ENCODE measurements at places on chromosomes 13 and 19.

DNA sequence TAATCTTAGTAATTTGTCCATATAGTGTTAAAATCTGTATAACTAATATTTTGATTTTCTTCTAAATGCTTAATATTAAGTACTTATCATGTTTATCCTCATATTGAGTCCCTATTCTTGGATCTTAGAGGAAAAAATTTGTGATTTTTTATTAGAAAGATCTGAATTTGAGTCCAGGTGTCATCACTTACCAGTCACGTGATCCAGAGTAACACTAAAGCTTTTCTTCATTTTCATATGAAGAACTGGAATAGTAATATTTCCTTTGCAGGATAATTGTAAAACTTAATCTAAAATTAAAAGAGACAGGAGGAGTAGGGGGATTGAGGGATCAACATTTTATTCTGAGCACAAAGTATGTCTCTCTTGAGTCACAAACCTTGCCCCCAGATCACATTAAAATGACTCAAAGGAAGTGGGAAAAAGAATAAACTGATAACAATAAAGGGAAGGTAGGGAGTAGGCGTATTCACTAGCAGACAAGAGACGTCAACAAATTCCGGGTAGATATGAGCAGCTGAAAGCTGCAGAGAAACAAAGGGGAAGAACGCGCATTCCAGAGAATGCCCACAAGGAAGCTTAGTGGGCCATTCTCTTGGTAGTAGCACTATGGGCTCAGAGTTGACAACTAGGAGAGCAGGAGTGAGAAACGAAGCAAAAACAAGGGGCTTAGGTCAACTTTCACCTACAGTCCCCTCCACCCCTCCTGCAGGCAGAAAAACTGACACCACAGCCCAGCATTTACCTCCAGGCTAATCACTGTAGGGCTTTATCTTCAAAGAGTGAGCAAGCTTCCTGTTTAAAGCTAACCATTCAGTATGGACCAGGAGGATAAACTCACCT lies 123.1 kb downstream of the SPRY2 start:
- no peak for DNase-seq

- DNase-seq: no peak
Measured at GRCh38 chr19:58252102-58252685, 23.5 kb downstream of the ZNF544 start.

- DNase-seq: no peak
Measured at GRCh38 chr13:23956106-23956505, 58.8 kb upstream of the C1QTNF9B start.

GRCh38 chr19:35090160-35090505 lies 25.5 kb upstream of the FXYD3 start:
- no peak for DNase-seq

DNA sequence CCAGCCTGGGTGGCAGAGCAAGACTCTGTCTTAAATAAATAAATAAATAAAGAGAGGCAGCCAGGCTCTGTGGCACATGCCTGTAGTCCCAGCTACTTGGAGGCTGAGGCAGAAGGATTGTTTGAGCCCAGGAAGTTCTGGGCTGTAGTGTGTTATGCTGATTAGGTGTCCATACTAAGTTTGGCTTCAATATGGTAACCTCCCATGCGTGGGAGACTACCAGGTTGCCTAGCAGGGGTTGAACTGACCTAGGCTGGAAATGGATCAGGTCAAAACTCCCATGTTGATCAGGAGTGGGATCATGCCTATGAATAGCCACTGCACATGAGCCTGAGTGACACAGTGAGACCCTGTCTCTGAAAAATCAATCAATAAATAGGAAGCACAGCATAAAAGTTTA lies 4.0 kb upstream of the SNRNP70 start:
- no peak for DNase-seq

DNA sequence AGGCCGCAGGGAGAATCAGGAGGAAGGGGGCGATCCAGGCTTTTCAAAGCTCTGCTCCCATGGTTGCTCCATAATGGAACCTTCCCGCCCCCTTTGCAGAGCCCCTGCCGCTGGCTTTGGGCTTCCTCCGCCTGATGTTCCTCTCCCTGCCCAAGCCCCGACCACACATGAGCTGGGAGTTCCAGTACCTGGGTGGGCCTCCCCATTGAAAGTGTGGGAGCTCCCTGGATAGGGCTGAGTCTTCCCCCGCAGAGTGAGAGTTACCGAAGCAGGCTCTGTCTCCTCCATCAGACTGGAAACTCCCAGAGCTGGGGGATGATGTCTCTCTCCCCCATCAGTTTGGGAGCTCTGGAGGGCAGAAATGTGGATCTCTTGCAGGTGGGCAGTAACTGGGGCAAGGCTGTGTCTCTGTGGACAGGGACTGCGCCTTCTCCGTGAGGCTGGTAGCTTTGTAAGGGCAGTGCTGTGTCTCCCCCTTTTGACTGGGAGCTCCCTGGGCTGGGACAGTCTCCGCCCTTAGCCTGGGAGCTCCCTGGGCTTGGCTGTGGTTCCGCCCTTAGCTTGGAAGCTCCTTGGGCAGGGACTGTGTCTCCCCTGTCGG lies 722 bp downstream of the DCAF15 start:
- no peak for DNase-seq

- no peak for DNase-seq
Measured at GRCh38 chr13:25901460-25902376, 150.1 kb downstream of the SHISA2 start.

DNA sequence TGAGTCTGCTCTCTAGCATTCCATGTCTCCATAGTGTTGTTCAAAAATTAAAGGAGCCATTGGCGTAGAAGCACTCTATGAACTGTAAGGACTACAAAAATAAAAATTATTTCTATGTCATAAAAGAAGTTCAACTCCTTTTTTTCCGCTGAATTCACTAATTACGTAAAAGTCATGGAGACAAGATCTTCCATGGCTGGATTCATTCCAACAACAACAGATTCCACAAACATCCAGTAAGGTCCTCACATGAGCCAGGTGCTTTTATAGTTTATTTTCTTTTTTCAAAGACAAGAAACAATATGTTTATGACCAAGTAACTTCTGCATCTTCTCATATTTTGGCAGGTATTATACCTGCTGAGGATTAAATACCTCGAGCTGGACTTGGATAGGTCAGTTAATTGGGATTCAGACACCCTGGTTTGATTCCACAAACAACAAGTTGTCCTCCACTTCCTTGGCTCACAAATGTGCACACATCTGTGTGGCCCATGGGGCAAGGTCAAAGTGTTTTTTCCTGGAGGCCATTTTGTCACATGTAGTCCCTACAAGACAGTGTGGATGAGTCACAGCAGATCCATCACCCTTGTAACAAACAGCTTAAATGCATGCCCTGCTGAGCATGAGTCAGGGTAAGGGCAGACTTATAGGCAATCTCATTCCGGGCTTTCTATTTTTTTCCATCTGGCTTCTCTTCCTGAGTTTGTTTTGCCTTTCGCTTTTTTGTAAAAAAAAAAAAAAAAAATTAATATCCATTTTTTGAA lies 475.6 kb downstream of the COG6 start:
- no peak for DNase-seq
